SW 1271 (cell line): ENCODE measurements at places on chromosomes 5 and 9.

DNA sequence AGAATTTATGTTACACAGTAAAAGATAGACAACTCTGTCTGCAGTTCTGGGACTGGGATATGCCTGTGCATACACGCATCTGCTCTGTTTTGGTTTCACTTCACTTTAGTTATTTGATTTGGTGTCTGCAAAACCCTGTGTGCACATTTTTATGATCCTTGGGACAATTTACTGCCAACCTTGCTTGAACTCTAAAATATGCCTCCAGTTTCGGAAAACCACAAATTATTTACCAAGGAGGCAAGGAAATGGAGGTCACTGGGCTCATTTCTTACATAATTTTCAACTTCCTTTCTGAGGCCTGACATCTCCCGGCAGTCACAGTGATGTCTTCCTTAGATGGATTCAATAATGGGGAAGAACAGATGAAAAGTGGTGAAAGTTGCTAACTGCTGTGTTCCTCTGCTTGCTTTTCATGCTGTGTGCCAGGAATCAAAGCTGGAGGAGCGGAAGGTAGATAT lies 61.2 kb upstream of the TAF11L2 start:
- no peak for DNase-seq

DNA sequence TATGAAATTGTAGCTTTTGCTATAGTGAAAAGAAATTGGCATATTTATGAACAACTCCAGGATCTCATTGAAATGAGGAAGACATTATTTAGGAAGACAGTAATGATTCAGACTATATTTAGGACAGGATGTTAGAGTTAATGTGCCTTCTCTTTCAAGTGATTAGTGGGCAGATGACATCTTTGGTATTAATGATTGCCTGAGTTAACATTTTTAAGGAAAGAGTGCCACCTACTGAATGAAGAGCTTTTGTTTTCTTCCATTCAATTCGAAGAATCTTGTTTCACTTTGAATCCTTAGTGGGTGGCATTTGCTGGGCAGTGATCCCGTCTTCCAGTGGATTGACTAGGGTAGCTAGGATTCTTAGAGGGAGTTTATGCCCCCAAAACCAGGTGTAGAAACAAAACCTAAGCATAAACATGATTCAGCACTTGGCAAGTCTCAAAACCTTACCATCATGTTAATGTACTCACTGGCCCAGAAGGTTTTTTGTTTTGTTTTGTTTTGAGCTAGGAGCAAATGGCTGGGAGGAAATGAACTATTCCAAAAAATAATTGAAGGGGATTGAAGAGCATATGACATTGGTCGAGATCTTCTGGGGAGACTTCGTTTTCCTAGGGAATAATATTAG lies 23.2 kb downstream of the MAP3K1 start:
- no peak for DNase-seq

DNA sequence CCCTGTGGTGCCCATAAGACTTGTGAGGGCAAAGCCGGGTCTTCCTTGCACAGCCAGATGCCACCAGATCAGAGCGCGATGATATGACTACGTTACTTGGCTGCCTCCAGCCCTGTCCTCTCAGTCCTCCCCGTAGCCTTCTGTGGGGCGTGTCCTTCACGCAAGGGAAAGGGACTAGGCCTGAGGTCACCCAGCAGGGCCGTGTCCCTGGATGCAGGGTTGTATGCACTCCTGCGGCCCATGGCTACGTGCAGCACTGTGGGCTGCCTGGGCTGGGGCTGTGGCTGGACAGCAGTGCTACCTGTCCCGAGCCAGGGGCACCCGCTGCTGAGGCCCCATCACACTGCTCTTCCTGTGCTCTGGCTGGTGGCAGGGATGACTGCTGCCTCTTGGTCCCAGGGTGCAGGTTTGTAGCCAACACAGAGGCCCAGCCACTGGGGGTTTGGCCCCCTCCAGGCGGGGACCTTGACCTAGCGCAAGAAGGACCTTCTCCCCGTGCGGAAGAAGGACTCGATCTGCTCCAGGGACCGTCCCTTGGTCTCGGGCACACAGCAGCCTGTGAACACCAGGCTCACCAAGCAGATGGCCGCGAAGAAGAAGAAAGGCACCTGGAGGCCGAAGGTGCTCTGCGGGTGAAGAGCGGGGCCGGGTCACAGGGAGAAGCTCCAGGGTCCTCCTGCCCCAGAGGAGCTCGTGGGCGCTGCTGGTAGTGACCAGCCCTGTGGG lies 7.2 kb downstream of the SLC2A6 start:
- DNase-seq = no peak

GRCh38 chr9:116558818-116559540 lies 128.1 kb upstream of the TRIM32 start:
- no peak for DNase-seq
